Foreskin keratinocyte (primary cell): ENCODE measurements at places on chromosomes 5 and 9.

DNA sequence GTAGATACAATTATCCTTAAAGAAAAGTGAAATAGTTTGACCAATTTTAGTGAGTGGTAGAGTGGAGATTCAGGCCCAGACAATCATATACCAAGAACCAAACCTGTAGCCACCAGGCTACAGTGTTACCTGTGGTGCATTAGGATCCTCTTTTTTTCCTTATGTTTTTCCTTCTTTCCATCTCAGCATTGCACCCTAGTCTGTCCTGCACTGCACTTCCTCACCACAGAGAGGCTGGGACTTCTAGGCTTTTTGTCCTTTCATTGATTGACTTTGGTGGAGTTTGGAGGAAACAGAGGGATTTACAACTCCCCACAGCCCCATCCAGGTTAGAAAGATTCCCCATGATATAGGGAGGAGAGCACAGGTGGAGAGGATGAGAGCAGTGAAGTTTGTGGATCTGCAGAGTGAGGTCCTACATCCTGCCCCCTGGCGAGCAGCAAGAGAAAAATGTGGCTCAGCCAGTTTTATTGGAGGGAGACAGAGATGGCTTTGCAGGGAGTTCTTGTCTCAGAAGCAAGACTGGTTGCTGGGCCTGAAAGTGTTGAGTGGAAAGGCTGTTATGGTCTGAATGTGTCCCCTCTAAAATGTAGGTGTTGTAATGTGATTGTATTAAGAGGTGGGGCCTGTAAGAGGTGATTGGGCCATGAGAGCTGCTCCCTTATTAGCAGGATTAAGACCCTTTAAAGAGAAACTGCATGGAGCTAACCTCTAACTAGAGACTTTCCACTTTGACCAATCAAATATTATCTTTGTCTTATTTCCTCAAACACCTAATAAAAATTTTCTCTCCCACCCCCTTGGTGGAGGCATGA, 36.2 kb downstream of the KIF4B start:
- DNase-seq: peak; percentile 26

- DNase-seq: no peak
These were observed 139.5 kb downstream of the STARD4 start for GRCh38 chr5:111372799-111373198.

GRCh38 chr5:8807636-8808035, 738.2 kb downstream of the SEMA5A start:
- no peak for DNase-seq

DNA sequence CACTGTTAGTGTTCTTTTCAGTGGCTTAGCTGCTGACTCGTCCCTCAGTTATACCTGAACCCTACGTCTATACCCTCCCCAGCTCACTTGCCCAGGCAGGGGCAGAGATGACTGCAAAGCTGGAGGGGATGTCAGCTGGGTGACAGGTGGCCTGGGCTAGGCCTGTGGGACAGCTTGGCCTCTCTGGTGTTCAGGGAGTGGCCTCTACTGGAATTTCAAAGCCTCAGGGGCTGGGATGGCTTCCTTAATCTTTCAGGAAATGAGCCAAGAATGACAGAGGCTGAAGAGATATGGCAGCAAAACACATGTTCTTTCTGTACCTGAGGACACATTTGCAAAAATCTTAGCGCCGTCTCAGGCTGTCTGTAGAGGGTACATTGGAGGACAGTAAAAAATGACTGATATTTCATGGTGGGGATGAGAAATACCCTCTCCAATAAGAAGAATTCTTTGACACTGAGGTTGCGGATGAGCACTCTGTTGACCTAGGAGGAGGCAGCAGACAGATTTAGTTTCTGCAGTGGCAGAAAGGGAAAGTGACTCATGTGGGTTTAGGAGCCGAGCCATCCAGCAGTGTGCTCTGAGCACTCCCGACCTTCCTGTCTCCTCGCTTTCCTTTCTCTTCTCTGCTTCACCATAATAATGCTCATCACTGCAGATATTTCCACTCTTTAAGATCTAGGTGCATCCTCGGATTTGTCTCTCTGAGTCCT, 54.4 kb downstream of the ENTREP1 start:
- peak; percentile 53 for DNase-seq

GRCh38 chr5:137398154-137398553, 101.0 kb downstream of the SPOCK1 start:
- DNase-seq: no peak

GRCh38 chr5:138541511-138542179, 1.4 kb downstream of the ETF1 start:
- no peak for DNase-seq

DNA sequence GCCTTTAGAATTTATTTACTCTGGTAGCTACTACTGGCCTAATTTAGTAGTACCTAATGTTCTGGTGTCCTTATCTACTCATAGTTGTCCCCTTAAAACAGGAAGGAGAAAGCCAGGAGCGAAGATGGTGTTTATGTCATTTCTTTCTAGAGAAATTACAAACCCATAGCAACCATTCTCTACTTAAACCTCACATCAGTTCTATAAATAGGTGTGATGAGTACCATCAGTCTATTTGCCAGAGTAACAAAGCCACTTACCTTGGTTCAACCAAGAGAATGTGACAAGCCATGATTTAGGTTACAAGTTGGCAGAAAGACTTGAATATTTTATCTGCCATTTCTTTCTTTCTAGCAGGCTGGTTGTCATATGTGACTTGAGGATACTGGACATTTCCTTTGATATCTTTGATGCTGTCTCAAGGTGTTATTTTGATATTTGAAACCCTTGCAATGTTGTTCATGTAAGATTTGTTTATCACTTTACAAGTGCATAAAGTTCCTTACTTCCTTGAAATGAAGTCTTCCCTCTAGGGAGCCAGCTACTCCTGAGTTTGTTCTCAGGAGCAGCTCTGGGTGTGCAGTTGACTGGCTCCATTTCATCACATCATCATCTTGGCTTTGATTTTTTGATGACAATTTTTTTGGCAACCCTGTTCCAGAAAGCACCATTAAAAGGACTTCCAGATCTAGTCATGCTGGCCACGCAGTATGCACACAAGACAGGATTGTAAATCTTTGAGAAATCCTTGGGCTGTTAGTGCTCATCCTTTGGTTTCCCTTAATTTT, 286.8 kb downstream of the ARHGAP26 start:
- no peak for DNase-seq

DNA sequence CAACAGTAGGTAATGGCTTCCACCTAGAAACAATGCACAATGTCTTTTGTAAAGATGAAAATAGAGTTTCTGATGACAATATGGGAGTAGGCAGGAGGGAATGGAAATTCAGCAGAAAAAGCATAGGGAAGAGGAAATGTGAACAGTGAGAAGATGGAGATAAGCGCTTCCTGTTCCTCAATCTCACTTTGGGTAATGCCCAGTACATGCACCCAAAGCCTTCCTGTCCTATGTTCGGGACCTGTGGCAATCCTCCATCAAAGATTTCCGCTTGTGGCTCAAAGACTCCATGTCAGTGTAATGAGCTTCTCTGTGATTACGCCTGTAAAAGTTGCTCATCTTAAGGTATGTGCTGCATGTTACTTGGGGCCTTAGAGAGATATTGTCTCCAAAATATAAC, 2.7 kb downstream of the UGT3A1 start:
- no peak for DNase-seq

GRCh38 chr5:112951124-112951702, 25.4 kb upstream of the DCP2 start:
- DNase-seq: no peak

GRCh38 chr5:155222393-155222792, 208.8 kb downstream of the KIF4B start:
- DNase-seq: no peak

DNA sequence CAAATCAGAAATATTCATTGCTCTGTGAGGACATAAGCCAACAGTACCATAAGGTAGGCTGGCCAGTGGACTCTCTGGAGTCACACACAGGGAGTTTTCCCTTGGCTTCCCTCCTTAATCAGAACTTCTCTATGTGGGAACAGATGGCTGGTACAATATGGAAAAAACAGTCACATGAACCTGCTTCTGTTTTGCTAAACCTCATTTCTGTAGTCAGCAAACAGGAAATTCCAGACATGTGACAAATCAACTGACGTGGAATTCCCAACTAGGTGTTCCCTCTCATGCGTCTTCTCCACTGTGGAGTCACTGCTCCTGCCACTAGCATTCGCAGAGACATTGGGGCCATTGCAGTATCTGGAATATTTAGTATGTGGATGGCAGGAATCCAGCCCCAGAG, 617.6 kb downstream of the KIF4B start:
- peak; percentile 84 for DNase-seq

GRCh38 chr9:1490341-1491232, 440.4 kb downstream of the DMRT2 start:
- DNase-seq: no peak

DNA sequence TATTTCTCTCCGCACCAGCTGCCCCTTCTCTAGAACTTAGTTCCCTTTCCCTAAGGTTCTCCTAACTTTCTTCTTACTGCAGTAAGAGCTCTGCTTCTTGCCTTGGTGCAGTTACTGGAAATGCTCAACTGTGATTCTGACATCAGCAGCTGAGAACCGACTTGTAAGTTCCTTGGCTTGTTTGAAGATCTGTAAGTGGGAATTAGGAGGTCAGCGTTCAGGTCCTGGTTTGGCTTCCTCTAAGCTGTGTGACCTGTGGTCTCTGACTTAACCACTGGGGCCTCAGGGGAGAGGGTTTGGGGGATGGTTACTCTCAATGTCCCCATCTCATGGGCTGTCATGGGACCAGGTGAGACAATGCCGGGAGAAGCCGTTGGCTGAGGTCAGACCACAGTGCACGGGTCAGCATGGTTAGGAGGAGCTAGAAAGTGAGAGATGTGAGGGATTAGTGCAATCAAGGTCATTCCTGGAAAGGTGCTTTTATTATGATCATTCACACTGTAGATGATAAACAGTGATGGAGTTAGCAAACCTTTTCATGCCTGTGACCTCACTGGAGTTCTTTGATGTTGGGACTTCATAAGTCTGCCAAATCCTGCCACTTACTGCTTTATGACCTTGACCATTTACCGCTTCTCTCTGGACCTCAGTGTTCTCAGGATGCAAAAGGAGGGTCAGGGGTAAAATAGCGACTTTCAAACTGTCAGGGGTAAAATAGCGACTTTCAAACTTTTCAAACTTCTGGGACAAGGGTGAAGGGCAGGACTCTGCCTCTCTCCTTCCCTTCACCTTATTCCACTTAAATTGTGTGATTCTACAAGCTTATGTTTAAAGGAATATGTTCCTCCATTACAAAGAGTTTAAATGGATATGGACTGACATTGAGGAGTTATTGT, 7.3 kb downstream of the PAPPA start:
- DNase-seq: no peak

DNA sequence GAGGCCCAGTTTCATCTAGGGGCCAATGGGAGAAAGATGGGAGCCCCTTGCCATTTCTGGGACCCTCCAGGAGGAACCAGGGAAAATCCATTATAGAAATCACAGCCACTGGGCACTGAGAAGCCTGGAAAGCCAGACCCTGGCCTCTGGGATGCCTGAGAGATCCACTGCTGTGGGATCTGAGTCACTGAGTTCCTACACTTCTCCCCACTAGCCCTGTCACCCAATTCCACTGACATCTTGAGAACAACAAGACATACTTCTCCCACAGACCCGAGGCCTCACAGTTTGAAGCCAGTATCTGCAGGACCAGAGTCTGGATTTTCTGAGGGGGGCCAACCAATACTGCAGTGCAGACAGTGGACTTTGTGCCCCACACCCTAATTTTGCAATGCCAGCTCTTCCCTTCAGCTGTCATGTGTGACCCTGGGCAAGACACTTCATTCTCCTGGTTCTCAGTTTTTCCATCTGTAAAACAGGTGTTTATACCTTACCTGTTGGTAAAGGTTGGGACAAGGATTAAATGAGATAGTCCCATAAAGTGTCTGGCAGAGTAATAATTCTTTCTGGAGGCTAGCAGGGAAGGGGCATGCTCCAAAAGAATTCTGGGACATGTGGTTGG, 46.5 kb downstream of the CXXC5 start:
- DNase-seq: no peak

DNA sequence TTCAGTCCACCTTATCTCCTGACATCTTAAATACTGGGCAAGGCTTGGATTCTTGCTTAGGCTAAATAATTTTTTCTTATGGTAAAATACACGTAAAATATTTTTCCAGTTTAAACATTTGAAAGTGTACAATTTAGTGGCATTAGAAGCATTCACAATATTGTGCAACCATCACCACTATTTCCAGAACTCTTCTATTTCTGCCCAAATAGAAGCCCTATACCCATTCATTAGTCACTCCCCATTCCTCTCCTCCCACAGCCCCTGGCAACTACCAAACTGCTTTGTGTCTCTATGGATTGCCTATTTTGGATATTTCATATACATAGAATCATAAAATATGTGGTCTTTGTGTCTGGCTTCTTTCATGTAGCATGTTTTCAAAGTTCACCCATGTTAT, 57.6 kb downstream of the IL31RA start:
- no peak for DNase-seq

DNA sequence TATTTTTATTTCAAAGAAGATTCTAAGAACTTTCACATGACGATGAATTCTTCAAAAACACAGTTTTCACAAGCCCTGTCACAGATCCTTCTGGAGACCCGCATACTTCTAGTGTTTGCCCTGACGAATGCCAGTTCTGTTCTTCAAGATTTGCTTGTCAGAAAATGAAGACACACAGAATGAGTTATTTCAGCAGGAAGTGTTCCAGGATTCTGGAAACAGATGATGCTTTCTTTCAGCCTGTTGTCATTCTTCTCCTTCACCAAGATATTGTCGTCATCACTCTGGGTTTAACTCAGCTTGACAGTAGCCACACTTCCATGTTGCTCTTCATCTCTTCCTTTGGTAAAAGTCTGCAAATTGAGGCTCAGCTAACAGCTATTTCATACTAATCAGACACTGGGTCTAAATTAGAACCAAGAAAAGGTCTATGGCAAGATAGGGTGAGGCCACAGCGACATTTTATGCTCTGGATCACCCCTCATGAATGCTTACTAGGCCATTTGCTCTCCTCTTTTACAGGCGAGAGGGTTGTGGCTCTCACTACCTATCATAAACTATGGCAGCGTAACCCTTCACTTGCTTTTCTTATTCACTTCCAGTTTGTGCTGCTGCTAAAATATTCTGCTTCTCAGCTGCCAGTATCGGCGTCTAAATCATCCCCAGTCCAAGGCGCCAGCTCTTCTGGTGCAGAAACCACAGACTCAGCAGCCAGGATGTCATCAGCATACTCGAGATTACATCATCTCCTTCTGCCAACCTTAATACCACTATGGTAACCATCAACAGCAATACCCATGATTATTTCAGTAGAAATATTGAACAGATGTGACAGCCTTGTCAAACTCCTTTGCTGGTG, 159.6 kb upstream of the TBCA start:
- no peak for DNase-seq
